Activated CD8-positive, alpha-beta T cell treated with anti-CD3 and anti-CD28 coated beads, Interleukin-2, amount 10 ng/mL, durations not matched to agents 7 days and 5 days (primary cell): ENCODE measurements at places on chromosomes 13 and 19. TPM values are rescaled to one million over a fixed set of nuclear protein-coding genes. Genes with fewer than 3 reads are reported as not detected.

The S1PR4 gene
- 140 TPM for total RNA-seq

DNA sequence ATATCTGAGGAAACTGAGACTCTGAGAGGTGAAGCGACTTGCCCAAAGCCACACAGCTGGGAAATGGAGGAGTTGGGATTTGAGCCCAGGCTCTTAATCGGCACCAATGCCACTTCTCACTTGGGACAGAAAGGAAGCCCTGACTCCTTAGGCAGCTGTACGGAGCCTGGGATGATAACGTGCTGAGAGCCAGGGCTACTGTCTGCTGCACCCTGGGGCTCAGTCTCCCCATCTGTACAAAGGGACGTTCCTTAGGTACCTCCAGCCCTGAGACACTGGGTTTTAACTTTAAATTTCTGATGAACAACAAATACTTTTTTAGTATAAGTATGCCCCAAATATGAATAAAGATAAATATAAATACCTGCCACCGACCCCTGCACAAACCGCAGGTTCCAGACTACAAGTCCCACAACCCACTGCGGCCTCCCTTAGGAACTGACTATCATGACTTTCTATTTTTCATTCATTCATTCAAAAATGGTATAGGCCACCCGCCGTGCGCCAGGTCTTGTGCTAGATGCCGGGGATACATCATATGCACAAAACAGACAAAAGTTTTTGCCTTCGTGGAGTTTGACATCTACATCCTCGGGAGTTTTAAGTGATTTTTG lies 776 bp upstream of the NCLN start:
- H3K4me3 ChIP-seq, result peak overlapping the region; percentile 88
- H3K36me3 ChIP-seq, result peaks cover 52% of the 10 kb centered on the region
- H3K27ac ChIP-seq, result peak overlapping the region; percentile 94
- peaks cover 64% of the 10 kb centered on the region for H3K4me1 ChIP-seq

DNA sequence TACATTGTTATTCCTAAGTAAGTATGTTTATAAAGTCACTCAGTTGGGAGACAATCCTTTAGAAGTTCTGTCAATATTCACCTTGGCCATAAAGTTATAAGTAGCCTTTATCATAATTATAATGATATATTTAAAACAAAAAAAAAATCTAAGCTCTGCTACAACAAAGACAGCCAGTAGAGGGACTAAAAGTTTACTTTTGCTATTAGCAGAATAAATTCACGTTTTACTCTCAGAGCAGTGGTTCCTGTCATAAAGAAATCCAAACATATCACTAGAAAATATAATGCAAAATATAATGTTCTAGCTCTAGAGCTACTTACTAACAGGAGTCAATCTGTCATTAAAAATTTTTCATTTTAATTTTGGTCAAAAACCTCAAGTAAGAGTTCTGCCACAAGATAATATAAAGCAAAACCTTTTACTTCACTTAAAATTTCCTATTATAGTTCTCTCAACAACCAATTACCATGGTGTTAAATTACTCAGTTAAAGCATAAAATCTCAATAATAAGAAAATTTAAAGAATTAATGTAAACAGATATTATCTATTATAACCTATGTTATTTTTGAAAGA lies 17.7 kb downstream of the INTS6 start:
- H3K4me1 ChIP-seq, result peaks cover 10% of the 10 kb centered on the region
- no peak overlapping the region for H3K27ac ChIP-seq
- H3K4me3 ChIP-seq, result no peak overlapping the region
- no peak for DNase-seq

DNA sequence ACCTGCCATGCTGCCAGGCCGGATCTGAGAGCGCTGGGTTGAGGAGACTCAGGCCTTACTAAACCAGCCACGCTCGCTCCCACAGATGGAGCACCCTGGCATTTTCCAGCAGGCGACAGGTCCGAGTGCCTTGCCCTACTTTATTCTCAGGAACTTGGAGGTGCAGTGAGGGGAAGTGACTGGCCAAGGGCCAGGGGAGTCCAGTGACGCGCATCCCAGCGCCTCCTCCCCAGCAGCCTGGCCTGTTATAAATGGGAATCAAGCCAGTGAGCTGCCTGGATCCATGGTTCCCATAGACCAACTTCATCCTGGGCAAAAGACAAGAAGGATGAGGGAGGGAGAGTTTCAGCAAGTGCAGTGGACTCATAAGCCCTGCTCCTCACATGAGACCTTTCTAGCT lies 35.5 kb downstream of the TMED1 start:
- H3K36me3 ChIP-seq, result peaks cover 56% of the 10 kb centered on the region
- H3K27ac ChIP-seq, result no peak overlapping the region
- peaks cover 29% of the 10 kb centered on the region for H3K4me1 ChIP-seq
- DNase-seq, result no peak

DNA sequence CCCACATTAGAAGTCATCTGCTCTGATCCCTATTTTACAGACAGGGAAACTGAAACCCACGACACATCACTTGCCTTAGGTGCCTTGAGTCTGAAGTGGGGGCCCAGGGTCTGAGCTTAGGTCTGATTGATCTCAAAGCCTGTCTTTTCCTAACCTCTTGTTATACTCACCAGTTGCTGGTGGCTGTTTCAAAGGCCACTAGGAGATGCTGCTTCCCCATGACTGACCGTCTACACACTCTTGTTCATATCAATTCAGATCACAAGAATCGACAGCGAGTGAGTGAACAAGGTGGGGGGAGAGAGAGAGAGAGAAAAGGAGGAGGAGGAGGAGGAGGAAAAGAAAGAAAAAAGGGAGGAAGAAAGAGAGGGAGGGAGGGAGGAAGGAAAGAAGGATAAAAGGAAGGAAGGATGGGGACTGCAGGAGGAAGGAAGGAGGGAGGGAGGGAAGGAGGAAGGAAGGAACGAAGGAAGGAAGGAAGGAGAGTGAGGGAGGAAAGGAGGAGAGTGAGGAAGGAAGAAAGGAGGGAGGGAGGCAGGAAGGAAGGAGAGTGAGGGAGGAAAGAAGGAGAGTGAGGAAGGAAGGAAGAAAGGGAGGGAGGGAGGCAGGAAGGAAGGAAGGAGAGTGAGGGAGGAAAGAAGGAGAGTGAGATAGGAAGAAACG lies 3.3 kb downstream of the OR10H1 start:
- peak; percentile 41 for DNase-seq
- H3K4me1 ChIP-seq, result peaks cover 7% of the 10 kb centered on the region
- no peak overlapping the region for H3K4me3 ChIP-seq
- no peak overlapping the region for H3K27ac ChIP-seq
- peaks cover 26% of the 10 kb centered on the region for H3K27me3 ChIP-seq

- no peak for DNase-seq
- no peak overlapping the region for H3K27ac ChIP-seq
- peaks cover 34% of the 10 kb centered on the region for H3K27me3 ChIP-seq
- H3K4me1 ChIP-seq, result peaks cover 27% of the 10 kb centered on the region
Measured at GRCh38 chr13:31905961-31906360, 125.6 kb upstream of the FRY start.

The WASF3 gene
- not detected for total RNA-seq

DNA sequence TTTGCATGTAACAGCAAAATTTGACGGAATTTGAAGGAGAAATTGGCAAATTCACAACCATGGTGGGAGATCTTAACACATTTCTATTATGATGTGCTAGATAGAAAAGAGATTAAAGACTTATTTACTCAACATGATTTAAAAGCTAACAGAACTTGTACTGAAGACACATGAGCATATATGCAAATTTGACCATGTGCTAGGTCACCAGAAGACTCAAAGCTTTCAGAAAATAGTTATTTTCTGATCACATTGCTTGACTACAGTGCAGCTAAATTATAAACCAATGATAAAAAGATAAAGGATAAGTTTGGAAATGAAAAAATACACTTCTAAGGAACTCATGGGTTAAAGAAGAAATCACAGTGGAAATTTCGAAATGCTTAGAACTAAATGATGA lies 9.1 kb downstream of the GPR183 start:
- H3K4me3 ChIP-seq, result no peak overlapping the region
- H3K4me1 ChIP-seq, result peaks cover 74% of the 10 kb centered on the region
- H3K27ac ChIP-seq, result peak overlapping the region; percentile 20

- no peak overlapping the region for H3K27ac ChIP-seq
- no peaks in the 10 kb centered on the region for H3K4me1 ChIP-seq
- no peaks in the 10 kb centered on the region for H3K27me3 ChIP-seq
- peaks cover 2% of the 10 kb centered on the region for H3K36me3 ChIP-seq
Measured at GRCh38 chr13:59950266-59950665, 213.5 kb downstream of the DIAPH3 start.

DNA sequence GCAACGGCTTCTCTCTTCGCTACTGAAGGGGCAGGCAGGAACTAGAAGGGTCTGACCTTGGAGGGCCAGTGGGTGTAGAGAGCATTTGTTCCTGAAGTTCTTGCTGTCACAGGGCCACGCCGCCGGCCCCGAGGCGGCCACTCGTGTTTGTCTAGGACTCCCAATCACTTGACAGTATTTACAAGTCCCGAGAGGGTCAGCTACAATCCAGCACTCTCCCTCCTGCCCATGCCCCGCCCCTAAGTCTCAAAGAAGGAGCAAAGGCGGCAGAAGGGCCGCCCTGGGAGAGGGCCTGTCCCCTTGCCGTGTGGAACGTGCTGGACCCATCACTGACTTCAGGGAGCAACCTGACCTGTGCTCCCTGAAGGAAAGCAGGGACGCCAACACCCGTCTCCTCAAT lies 118.5 kb downstream of the STK24 start:
- no peak for DNase-seq
- H3K27me3 ChIP-seq, result no peaks in the 10 kb centered on the region
- H3K4me1 ChIP-seq, result peaks cover 7% of the 10 kb centered on the region

DNA sequence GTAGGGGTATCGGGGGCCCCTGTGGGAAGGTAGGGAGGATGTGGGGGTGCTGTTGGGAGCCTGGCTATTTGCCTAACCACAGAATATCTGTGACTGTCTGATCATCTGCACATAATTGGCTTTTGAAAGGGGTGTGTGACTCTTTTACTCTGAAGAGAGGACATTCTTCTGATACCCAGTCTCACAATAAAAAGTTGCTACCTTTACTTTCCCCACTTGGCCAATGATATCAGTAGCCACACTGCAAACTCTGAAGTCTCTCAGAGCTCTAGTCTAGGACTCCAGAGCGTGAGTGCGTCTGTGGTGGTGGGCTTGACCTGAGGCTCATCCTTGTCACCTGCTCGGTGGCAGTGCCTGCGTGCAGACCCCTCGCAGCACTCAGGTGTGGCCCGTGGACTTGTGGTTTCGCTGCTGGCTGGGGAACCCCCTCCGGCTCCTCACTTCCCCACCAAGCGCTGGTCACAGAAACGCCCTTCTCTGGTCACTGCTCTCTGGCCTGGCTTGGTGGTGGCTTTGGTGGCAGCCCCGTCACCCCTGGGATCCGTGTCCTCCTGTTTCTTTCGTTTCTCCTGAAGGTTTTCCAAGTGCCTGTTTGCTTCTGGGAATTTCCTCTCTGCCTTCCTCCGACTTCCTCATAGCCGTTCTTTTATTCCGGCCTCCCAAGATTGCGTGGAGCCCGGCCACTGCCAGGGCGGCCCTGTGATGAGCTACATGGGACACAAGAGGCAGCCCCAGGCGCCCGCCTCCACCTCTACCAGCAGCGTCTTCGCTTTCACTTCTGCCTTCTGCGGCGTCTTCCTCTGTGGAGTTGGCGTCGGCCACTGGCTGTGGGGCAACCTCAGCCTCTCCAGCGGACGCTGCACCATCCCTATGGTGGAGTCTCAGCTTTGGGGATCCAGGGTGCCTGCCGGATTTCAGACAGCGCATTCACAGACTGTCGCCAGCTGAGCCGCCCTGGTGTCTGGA lies 78.0 kb downstream of the ATP11A start:
- DNase-seq, result no peak
- no peak overlapping the region for H3K4me3 ChIP-seq
- peaks cover 25% of the 10 kb centered on the region for H3K4me1 ChIP-seq
- peaks cover 10% of the 10 kb centered on the region for H3K36me3 ChIP-seq
- H3K27ac ChIP-seq, result peak overlapping the region; percentile 60

DNA sequence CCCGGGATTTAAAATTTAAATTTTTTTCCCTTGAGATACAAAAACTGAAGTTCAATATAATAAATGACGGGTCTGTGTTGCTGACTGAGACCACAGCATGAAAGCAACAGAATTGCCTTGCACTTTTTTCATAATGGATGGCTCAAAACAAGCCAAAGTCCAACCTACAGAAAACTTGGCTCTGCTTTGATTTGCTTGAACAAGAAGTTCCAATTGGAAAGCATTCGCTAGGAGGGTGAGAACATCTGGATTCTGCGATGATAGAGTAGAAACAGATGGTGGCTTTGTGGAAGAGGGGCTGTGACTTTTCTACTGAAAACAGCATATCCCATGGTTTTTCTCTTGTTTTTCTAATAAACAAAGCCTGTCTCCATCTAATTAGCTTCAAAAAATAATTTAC lies 46.4 kb downstream of the THSD1 start:
- H3K27me3 ChIP-seq, result peaks cover 16% of the 10 kb centered on the region
- no peak for DNase-seq
- no peak overlapping the region for H3K27ac ChIP-seq
- H3K36me3 ChIP-seq, result no peaks in the 10 kb centered on the region

The ZNF224 gene
- 26.3 TPM for total RNA-seq

The NECTIN2 gene
- 0.26 TPM for total RNA-seq

The SIGLEC12 gene
- total RNA-seq, result 0.53 TPM

DNA sequence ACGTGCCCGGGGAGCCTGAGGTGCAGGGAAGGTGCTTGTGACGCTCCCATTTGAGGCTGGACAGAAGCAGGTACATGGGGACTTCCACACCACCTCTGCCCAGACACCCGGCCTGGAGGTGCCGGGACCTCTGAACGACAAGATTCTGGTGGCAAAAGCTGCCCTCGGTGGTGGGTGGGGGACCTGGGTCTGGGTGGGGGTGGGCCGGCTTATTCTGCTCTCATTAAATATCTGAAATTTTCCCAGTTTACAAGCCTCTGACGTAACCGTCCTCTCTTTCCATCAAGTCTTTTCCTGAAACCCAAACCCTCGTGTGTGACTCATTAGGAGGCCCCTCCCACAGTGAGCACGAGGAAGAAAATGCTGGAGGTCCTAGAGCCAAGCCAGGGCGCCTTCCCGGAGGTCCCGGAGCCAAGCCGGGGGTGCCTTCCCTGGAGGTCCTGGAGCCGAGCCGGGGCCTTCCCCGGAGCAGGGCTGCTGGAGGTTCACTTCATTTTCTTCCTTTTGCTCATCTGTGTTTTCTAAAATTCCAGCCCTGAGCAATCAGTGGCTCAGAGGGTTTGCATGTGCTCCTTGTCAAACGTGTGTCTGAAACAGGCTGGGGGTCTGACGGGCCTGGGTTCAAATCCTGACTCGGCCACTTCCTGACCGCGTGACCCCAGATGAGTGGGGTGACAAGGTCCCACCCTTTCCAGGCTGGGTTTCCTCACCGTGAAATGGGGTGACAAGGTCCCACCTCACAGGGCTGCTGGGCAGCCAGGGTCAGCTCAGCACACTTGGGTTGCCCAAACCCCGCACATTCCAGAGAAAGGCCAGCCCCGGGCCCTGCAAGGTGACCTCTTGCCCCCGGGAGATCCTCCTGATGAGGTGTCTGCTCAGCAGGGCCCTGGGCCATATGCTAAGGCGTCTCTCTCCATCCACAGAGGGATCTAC lies 10.0 kb downstream of the CFD start:
- no peaks in the 10 kb centered on the region for H3K27me3 ChIP-seq
- peaks cover 19% of the 10 kb centered on the region for H3K36me3 ChIP-seq
- DNase-seq, result no peak
- H3K4me1 ChIP-seq, result peaks cover 11% of the 10 kb centered on the region
- H3K4me3 ChIP-seq, result no peak overlapping the region

The CCDC8 gene
- total RNA-seq, result not detected

The CXCL17 gene
- total RNA-seq, result not detected

- H3K4me3 ChIP-seq, result no peak overlapping the region
- no peak for DNase-seq
- H3K36me3 ChIP-seq, result no peaks in the 10 kb centered on the region
- no peaks in the 10 kb centered on the region for H3K4me1 ChIP-seq
Measured at GRCh38 chr13:80133631-80134261, 207.2 kb downstream of the SPRY2 start.

The KIR3DL1 gene
- total RNA-seq, result 0.29 TPM
